ENCODE measurements at places on chromosomes 16 and 17. TPM values are rescaled to one million over a fixed set of nuclear protein-coding genes. Genes with fewer than 3 reads are reported as not detected.
A peak's percentile ranks its signal among the peaks of the same experiment; 100 is the strongest.

- H3K4me1 ChIP-seq, result no peaks in the 10 kb centered on the region
- no peak for DNase-seq
- H3K36me3 ChIP-seq, result no peaks in the 10 kb centered on the region
- H3K27me3 ChIP-seq, result peaks cover 95% of the 10 kb centered on the region
- H3K27ac ChIP-seq, result no peak overlapping the region
These were observed 93.7 kb downstream of the MRM1 start for GRCh38 chr17:36695082-36695481.

Gene SNRNP25
- 37.8 TPM for total RNA-seq

GRCh38 chr17:77227461-77228240, 86.9 kb downstream of the SEC14L1 start:
- H3K27me3 ChIP-seq, result no peaks in the 10 kb centered on the region
- no peaks in the 10 kb centered on the region for H3K36me3 ChIP-seq
- no peak overlapping the region for H3K27ac ChIP-seq
- no peaks in the 10 kb centered on the region for H3K4me1 ChIP-seq
- H3K4me3 ChIP-seq, result no peak overlapping the region
- DNase-seq, result no peak

GRCh38 chr17:63932721-63933120, 590 bp upstream of the CD79B start:
- H3K4me1 ChIP-seq, result no peaks in the 10 kb centered on the region
- H3K27ac ChIP-seq, result no peak overlapping the region
- H3K36me3 ChIP-seq, result no peaks in the 10 kb centered on the region
- no peak overlapping the region for H3K4me3 ChIP-seq
- no peak for DNase-seq
- H3K27me3 ChIP-seq, result peaks cover 34% of the 10 kb centered on the region

DNA sequence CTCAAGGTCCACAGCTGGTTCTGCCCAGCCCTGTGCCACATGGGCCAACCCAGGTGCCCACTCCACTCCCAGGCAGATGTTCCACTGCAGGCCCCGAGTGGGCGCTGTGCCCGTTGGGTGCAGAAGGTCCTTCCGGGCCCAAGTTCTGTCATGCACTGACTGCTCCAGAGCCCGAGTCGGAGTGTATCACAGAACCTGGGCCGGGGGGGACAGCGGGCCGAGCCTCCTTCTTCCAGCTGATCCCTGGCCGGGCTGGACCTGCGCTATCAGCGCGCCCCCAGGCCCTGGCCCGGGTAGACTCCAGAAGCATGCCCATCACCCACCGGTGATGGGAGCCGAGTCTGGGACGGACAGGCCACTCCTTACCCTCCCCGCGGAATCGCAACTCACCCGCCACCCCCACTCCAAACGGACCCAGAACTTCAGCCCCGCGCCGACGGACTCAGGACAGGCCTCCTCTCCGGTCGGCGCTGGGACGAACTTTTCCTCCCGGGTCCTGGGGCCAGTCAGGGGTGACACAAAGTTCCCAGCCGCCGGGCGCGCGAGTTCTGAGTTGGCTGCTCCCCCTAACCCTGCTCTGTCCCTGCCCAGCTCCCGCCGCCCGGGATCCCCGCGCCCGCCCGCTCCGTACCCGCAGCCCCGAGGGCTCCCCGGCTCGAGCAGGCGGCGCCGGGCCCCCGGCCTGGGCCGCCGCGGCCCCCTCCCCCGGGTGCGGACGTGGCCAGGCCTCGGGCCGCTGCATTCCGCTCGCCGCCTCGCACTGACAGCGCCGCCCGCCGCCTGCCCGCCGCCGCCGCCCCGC, at the start of gene COPZ2:
TSS of gene COPZ2 (minus strand) at position 762 of the 802 bp plus-strand sequence. CDS start at position 742, 20 bp downstream.
- H3K4me1 ChIP-seq, result peaks cover 8% of the 10 kb centered on the region
- H3K27ac ChIP-seq, result peak within 1 kb of the TSS; percentile 60
- peak within 1 kb of the TSS; percentile 73 for H3K4me3 ChIP-seq
- H3K27me3 ChIP-seq, result peaks cover 64% of the 10 kb centered on the region
- peaks cover 11% of the 10 kb centered on the region for H3K36me3 ChIP-seq

DNA sequence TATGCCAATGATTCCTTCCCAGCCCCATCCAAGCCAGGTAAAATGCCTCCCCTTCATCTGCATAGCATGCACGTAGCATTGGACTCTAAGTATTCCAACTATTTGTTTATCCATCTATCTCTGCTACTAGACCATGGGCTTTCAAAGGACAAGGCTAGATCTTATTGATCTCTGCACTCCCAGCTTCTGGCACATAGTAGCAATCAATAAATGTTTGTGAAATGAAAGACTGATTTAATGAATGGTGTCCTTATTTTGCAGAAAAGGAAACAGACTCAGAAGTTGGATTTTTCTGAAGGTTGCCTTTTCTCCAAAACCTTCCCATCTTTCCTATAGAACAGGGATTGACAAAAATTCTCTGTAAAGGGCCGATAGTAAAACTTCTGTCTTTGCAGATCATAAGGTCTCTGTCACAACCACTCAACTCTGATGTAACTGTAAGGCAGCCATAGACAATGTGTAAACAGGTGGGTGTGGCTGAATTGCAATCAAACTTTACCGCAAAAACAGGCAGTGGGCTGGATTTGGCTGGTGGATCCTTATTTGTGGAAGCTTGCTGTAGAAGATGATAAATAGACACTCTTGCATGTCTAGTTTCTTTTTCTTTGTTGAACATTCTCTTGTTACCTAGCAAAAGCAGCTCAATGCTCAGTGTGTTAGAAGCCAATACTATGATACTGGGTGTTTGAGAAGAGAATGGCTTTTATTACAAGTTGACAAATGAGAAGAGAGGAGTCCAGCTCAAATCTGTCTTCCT, 7.6 kb upstream of the CMTR2 start:
- H3K4me1 ChIP-seq, result peaks cover 22% of the 10 kb centered on the region
- peaks cover 25% of the 10 kb centered on the region for H3K27me3 ChIP-seq
- H3K36me3 ChIP-seq, result no peaks in the 10 kb centered on the region

DNA sequence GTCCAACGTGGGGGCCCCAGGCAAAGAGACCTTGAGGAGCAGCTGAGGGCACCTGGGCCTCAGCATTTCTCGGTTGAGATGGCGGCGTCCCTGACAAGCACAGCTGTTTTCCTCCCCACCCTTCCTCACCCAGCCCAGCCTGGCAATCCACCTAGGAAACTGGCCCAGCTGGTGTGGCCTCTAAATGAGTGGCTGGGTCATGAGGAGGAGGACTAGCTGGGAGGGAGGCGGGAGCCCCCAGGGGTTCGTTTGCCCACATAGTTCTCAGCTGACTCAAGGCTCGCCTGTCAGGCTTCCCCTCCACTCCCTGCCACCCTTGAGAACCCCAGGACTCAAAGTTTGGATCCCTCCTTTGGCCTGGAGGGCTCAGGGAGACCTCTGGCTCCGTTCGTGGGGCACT, 5.9 kb downstream of the RNF222 start:
- H3K27ac ChIP-seq, result no peak overlapping the region
- no peak for DNase-seq
- H3K4me3 ChIP-seq, result no peak overlapping the region
- H3K27me3 ChIP-seq, result peaks cover 16% of the 10 kb centered on the region

GRCh38 chr17:17641621-17642409, 39.4 kb upstream of the RAI1 start:
- no peak overlapping the region for H3K4me3 ChIP-seq
- H3K4me1 ChIP-seq, result no peaks in the 10 kb centered on the region
- peak; percentile 75 for DNase-seq
- H3K27me3 ChIP-seq, result peaks cover 25% of the 10 kb centered on the region
- no peaks in the 10 kb centered on the region for H3K36me3 ChIP-seq

DNA sequence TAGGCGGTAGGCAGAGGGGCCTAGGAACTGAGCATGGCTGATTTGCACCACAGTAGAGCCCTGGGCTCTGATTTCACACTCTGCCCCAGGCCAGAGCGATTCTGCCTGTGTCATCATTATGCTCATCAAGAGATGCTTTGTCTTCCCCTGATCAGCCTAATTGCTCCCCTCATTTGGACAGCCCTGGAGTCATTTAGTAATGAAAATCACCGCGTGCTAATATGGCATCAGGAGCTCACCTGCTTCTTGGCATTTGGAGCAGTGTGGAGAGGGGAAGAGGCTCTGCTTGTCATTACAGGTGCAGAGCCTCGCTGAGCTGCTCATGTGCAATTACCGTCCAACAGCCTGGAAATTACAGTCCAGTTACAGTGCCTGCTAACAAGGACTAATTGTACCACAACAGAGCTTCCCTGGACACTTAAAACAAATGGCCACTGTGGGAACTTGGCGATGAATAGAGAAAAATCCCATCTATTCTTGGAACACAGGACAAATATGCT, 157.1 kb upstream of the WSCD1 start:
- H3K4me3 ChIP-seq, result no peak overlapping the region
- no peak overlapping the region for H3K27ac ChIP-seq
- no peak for DNase-seq
- H3K27me3 ChIP-seq, result peaks cover 18% of the 10 kb centered on the region
- H3K4me1 ChIP-seq, result no peaks in the 10 kb centered on the region

GRCh38 chr16:1926271-1926670, 8.1 kb upstream of the HS3ST6 start:
- H3K4me1 ChIP-seq, result peaks cover 14% of the 10 kb centered on the region
- peaks cover 4% of the 10 kb centered on the region for H3K36me3 ChIP-seq
- no peak overlapping the region for H3K4me3 ChIP-seq
- no peak for DNase-seq

- H3K27ac ChIP-seq, result no peak overlapping the region
- no peak for DNase-seq
- peaks cover 32% of the 10 kb centered on the region for H3K27me3 ChIP-seq
- peaks cover 28% of the 10 kb centered on the region for H3K4me1 ChIP-seq
These were observed 2.5 kb upstream of the NDRG4 start for GRCh38 chr16:58497468-58497867.

- H3K27me3 ChIP-seq, result peaks cover 12% of the 10 kb centered on the region
- H3K27ac ChIP-seq, result no peak overlapping the region
- H3K36me3 ChIP-seq, result no peaks in the 10 kb centered on the region
- no peaks in the 10 kb centered on the region for H3K4me1 ChIP-seq
These were observed 8.1 kb upstream of the PMP22 start for GRCh38 chr17:15273141-15273793.

DNA sequence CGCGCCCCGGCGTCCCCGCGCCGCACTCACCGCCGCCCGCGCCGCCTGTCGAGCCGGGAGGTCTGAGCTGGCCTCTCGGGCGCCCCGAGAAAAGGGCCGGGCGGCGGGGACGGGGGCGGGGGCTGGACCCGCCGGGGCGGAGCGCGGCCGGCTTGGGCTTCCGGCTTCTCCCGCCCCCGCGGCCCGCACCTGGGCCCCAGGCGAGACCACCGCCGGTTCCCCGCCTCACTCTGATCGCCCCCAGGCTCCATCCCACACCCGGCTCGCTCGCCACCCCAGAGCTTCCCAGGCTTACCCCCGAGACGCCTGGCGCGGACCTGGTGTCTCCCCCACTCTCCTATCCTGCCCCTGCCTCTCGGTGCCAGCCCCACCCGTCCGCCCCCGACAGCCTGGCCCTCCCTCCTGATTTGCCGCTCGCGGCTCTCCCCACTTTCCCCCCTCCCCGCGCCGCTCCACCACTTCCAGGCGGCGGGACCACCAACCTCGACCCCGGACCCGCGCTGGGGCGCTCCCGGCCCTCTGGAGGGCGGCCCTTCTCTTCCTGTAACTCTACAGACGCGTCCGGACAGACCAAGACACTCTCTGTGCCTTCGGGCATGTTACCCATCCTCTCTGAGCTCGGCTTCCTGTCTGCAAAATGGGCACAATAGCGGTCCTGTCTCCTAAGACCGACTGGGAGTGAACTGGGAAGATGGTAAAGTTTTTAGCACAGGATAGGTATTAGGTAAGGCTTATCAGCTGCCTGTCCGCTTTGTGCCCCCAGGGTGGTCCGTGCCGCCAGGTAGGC, at the start of gene LITAF:
TSS of gene LITAF (minus strand) at position 64 of the 787 bp plus-strand sequence. CDS start 30,189 bp downstream, outside the sequence.
- H3K27ac ChIP-seq, result peak within 1 kb of the TSS; percentile 98
- peak; percentile 80 for DNase-seq
- peak within 1 kb of the TSS; percentile 77 for H3K4me3 ChIP-seq
- H3K4me1 ChIP-seq, result peaks cover 33% of the 10 kb centered on the region
- H3K27me3 ChIP-seq, result no peaks in the 10 kb centered on the region

GRCh38 chr16:28937222-28937876, 5.6 kb downstream of the CD19 start:
- H3K36me3 ChIP-seq, result peaks cover 4% of the 10 kb centered on the region
- no peak for DNase-seq

Gene KRT33B
- not detected for total RNA-seq

- H3K27me3 ChIP-seq, result no peaks in the 10 kb centered on the region
- no peak overlapping the region for H3K4me3 ChIP-seq
- H3K36me3 ChIP-seq, result peaks cover 53% of the 10 kb centered on the region
These were observed 2.5 kb downstream of the TK1 start for GRCh38 chr17:78184351-78184750.

- H3K36me3 ChIP-seq, result peaks cover 32% of the 10 kb centered on the region
- H3K4me3 ChIP-seq, result no peak overlapping the region
- H3K27ac ChIP-seq, result no peak overlapping the region
- H3K27me3 ChIP-seq, result no peaks in the 10 kb centered on the region
- no peak for DNase-seq
These were observed 4.8 kb downstream of the PPM1D start for GRCh38 chr17:60604686-60605334.

DNA sequence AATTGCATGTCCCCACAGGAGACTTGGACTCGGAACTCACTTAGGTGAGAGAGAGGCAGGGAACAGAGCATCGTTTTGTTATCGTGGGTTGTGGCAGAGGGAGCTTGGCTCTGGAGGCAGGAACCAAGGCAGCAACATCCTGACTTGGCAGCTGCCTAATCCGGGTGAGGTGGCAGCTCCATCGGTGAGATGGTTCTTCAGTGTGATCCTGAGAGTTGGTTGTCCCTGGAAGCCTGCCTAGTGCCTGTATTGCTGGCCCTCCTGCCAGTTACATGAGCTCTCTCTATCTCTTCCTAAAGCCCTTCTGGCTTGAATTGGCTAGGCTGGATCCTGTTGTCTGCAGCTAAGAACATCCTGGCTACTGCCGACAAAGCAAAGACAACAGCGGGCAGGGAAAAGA, 19.9 kb upstream of the SEC14L1 start:
- no peaks in the 10 kb centered on the region for H3K27me3 ChIP-seq
- H3K4me1 ChIP-seq, result peaks cover 34% of the 10 kb centered on the region
- no peak overlapping the region for H3K27ac ChIP-seq
- H3K36me3 ChIP-seq, result peaks cover 19% of the 10 kb centered on the region
- DNase-seq, result no peak

DNA sequence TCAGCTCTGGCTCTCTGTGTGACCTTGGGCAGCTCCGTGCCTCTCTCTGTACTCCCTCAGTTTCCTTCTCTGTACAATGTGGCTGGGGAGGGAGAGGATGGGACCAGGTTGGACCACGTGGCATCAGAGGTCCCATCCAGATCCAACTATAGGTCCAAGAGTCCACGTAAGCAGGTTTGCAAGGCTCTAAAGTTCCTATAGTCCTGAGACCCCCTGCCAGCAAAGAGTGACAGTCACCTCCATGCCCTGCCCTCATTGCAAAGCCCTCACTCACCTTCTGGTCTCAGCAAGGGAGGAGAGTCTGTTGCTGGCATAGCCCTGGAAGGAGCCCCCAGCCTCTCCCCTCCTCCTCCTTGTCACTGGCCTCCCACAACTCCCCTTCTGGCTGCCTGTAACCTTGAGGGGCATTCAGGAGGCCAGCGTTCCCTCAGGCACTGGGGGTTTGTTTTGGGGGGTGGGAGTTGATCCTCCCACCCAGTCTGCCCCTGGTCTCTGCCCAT, 6.1 kb upstream of the DRC7 start:
- H3K4me3 ChIP-seq, result no peak overlapping the region
- no peaks in the 10 kb centered on the region for H3K36me3 ChIP-seq
- H3K27ac ChIP-seq, result no peak overlapping the region
- H3K4me1 ChIP-seq, result no peaks in the 10 kb centered on the region
- H3K27me3 ChIP-seq, result peaks cover 59% of the 10 kb centered on the region

GRCh38 chr16:16021988-16022682, 72.7 kb downstream of the ABCC1 start:
- peak overlapping the region; percentile 13 for H3K27ac ChIP-seq
- peak overlapping the region; percentile 44 for H3K4me3 ChIP-seq
- H3K4me1 ChIP-seq, result peaks cover 61% of the 10 kb centered on the region
- no peaks in the 10 kb centered on the region for H3K27me3 ChIP-seq

All from Calu3 (cell line).